ENCODE measurements at places on chromosomes 6 and 20.
A peak's percentile ranks its signal among the peaks of the same experiment; 100 is the strongest.

DNA sequence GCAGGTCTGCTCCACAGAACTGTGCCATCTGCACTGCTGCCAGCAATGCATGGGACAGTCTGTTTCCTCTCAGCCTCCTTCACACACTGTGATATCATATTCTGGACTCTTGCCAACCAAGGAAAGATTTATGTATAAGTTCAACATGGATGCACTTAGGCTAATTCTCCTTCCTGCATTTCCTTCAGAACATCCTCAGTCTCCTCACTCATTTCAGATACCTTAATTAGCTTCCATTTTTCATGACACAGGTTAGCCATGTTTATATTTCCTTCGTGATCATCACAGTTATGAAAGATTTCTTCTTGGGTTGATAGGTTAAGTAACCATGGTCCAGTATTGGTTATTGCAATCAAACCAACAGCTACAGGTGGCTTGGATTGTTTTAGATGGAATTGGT lies 46.4 kb upstream of the DDR1 start:
- DNase-seq, result no peak

DNA sequence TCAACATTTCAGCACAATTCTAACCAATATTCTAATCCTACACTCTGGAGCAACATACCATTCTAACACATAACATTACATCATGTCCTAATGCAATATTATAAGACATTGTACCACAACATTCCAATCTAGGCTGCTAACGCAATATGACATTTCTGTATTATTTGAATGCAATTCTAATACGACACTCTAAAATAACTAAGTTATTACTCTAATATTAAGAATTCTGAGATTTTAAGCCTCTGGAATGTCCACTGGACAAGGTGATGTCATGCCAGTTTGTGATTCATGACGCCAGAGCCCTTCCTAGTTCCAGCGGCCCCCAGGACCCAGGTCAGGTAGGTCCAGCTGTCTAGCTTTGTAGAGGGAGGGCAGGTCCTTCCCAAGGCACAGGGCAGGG lies 69.7 kb upstream of the SIRPA start:
- DNase-seq, result peak; percentile 51

GRCh38 chr6:138695193-138695592 lies 78.4 kb upstream of the CCDC28A start:
- no peak for DNase-seq

- no peak for DNase-seq
These were observed 18.7 kb upstream of the HDAC2 start for GRCh38 chr6:113989675-113990074.

DNA sequence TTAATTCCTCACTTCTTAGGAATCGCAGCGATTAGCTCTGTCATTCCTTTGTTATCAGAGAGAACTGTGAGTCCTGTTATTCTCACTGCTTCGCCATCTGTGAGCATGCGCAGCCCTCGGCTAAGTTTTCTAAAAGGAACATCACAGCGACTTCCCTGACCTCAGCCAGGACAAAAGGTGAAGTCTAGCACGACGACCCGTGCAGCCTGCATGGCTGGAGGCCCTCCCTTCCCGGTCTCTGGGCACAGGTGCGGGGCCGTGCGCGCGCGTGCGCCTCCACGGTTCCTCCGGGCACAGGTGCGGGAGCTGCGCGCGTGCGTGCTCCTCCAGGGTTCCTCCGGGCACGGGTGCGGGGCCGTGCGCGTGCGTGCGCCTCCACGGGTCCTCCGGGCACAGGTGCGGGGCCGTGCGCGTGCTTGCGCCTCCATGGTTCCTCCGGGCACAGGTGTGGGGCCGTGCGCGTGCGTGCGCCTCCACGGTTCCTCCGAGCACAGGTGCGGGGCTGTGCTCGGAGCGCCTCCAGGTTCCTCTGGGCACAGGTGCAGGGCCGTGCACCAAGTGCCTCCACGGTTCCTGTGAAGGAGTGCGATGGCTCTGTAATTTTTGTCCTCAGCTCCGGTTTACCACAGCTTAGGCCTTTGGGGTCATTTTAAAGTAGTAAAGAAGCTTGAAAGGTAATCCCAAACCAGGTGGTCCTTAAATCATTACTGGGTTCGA lies 212.3 kb downstream of the ERMARD start:
- no peak for DNase-seq

DNA sequence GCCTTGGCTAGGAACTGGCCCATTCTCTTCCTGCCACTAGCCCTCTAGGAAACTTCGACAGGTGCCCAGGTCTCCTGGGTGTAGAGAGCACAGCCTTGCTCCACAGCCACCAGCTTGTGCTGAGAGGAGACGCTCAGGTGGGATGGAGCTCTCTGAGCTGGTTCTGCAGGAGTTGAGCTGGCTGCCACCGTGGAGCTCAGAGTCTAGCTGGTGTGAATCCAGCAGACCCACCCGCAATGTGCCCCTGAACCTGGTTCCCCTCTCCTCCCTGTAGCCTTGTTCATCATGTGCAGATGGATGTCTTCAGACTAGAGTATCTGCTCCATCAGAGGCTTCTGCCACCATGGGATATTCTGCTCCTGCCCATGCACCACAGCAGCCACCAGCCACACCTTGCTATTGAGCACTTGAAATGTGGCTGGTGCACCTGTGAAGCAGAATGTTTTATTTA lies 222.5 kb downstream of the SYNDIG1 start:
- DNase-seq, result no peak

DNA sequence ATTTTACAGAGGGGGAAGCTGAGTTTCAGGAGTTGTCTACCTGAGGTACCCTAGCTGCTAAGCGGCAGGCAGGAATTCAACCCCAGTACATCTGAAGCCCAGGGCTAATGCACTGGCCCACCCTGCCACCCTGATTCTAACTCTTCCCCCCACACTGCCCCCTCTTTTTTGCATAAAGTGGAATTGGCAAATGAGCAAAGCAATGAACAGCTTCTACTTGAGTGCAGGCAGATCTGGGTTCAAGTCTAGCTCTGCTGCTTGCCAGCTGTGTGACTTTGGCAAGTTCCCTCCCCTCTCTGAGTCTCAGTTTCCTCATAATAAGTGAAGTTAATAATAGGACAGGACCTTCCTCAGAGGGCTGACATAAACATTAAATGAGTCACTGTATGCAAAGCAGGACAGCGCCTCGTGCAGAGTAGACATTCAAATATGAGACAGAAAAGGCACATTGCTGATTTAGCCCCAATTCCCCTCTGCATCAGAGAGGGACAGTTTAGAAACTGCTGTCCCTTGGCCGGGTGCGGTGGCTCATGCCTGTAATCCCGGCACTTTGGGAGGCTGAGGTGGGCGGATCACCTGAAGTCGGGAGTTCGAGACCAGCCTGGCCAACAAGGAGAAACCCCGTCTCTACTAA lies 4.7 kb downstream of the ADA start:
- peak; percentile 53 for DNase-seq

DNA sequence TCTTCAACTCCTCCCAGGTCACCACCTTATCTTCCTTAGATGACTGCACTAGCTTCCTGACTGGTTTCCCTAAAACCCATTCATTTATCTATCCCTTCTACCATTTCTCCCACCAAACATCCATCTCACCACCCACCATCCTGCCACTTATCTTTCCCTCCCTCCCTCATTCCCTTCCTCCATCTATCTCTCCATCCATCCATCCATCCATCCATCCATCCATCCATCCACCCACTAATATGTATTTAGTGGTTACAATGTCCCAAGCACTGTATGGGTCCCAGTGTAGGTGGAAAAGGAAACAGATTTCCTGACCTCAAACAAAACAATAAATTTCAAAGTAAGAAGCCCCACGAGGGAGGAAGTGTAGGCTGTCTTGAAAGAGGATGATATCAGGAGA lies 59.3 kb upstream of the APCDD1L start:
- DNase-seq, result no peak

GRCh38 chr20:7742479-7742878 lies 197.8 kb downstream of the HAO1 start:
- peak; percentile 2 for DNase-seq

DNA sequence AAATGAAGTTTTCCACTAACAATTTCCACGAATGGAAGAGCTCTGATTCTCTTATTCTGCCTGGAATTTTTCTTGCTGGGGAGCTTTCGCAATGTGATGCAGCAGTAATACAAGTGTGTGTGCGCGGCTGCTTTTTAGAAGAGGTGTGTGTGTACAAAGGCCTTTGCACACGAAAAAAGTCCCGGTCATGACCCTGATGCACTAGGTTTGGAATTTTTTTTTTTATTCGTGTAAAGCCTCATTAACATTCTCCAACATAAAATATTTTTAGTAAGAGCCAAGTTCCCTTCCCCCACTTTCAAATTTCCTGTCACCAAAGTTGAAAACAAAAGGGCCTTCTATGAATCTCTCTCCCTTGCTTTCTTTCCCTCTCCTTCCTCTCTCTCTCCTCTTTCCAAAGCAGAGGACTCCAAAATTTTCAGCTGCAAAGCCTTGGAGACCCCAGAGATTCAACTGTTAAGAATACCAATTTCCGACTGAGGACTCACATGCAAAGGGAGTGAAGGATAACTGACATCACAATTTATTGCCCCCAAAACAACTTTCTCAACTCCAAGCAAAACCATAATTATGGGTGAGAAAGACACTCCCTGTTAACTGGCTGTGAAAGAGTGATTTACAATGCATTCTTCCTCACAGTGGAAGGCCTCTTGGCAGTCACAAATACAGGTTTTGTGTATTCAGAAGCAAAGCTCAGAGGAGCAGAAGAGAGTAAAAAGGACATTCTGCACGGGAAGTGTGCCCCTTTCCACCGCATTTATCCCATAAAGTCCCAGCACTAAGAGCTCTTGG lies 421.2 kb upstream of the JARID2 start:
- no peak for DNase-seq

DNA sequence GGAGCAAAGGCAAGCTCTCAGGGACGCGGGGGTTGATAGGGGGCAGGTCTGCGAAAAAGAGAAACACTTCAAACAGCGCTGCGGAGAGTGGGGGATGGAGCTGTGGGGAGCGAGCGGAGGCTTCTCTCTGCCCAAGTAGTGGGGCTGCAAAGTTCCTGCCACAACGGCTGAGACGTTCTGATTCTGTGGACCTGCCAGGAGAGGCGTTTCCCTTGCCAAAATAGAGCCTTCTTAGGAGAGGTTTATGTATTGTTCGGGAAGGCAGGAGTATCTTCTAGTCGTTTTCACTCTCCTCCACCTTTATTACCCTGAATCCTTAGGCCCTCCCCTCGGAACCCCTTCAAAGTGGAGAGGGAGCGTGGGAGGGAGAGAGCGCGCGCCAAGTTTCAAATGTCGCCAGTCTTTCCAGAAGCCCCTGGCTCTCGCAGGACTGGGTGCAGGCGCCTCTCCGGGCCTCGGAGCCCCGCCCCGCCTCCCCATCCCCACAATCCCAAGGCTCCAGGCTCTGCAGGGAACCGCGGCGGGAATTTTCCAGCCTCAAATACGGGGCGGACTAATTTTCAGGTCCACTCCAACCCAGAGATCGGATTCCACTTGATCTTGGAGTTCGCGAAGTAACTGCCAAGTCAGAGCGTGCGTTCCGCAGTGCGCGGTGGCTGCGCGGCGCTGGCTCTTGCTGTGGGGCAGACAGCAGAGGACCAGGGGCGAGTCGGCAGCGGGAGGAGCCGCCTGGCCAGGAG lies 10.0 kb upstream of the POU3F2 start:
- no peak for DNase-seq

DNA sequence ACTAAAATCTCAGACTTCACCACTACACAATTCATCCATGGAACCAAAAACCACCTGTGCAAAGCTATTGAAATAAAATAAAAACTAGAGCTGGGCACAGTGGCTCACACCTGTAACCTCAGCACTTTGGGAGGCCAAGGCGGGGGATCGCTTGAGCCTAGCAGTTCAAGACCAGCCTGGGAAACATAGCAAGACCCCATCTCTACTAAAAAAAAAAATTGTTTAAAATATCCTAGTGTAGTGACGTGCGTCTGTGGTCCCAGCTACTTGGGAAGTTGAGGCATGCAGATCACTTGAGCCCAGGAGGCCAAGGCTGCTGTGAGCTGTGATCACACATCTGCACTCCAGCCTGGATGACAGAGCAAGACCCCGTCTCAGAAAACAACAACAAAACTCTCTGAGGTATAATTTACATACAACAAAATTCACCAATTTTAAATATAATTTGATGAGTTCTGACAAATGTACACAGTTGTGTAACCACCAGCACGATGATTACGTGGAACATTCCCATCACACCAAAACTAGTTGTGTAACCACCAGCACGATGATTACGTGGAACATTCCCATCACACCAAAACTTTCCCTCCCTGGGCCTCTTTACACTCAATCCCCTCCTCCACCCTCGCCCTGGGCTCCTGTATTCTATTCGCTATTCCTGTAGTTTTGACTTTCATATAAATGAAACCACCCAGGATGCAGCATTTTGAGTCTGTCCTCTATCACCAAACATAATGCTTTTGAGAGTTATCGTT lies 107.5 kb downstream of the TAF4 start:
- DNase-seq, result no peak

GRCh38 chr6:157002774-157003173 lies 225.6 kb downstream of the ARID1B start:
- DNase-seq, result no peak

DNA sequence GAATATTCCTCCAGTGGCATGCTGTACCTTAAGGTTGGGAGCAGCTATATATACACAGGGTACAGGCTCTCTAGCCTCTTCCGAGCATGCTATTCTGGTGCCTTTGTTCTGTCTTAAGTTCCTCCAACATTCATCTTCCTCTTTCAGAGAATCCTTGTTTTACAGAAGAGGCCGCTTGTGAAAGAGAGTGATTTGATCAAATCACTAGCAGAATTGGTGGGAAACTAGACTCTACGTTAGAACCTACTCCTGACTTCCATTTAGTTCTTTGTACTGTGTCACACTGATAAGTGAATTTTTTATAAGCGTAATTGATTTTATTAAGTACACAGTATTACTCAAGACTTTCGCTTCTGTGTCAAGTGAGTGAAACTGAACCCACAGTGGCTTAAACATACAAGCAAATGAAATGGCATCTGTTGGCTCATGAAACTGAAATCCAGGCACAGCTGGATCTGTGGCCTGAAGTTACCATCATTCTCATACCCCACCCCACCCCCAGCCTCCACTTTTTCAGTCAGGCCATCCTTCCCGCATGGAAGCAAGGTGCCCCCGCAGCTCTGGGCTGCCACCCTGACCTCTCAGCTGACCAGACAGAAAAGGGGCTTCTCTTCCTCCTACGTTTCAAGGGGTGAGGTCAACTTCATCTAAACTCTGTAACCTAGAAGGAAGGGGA lies 102.3 kb downstream of the RPP40 start:
- DNase-seq, result no peak

Measured in kidney tubule cell (primary cell).